ENCODE measurements at places on chromosomes 7 and 10.

- no peak for DNase-seq
Measured at GRCh38 chr7:150948791-150949251, 29.3 kb downstream of the KCNH2 start.

- DNase-seq = no peak
Measured at GRCh38 chr7:28988810-28989209, 30.7 kb upstream of the TRIL start.

GRCh38 chr7:47331179-47331565, 250.7 kb downstream of the TNS3 start:
- no peak for DNase-seq

DNA sequence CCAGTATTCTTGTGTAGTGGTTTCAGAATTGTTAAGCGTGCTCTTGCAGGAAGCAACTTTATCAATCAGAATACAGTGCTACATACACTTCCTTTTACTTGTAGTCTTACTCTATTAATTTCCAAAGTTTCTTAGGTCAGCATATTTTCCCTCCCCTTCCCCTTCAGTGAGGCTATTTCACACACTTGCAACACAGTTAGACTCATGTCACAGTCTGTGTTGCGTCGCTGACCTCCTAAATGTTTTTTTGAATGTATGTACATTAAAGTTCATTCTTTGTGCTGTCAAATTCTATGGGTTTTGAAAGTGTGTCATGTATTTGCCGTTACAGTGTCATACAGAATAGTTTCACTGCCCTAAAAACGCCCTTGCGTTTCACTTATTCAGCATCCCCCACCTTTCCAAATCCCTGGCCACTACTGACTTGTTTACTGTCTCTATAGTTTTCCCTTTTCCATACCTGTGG, 5.4 kb upstream of the HKDC1 start:
- DNase-seq = no peak

DNA sequence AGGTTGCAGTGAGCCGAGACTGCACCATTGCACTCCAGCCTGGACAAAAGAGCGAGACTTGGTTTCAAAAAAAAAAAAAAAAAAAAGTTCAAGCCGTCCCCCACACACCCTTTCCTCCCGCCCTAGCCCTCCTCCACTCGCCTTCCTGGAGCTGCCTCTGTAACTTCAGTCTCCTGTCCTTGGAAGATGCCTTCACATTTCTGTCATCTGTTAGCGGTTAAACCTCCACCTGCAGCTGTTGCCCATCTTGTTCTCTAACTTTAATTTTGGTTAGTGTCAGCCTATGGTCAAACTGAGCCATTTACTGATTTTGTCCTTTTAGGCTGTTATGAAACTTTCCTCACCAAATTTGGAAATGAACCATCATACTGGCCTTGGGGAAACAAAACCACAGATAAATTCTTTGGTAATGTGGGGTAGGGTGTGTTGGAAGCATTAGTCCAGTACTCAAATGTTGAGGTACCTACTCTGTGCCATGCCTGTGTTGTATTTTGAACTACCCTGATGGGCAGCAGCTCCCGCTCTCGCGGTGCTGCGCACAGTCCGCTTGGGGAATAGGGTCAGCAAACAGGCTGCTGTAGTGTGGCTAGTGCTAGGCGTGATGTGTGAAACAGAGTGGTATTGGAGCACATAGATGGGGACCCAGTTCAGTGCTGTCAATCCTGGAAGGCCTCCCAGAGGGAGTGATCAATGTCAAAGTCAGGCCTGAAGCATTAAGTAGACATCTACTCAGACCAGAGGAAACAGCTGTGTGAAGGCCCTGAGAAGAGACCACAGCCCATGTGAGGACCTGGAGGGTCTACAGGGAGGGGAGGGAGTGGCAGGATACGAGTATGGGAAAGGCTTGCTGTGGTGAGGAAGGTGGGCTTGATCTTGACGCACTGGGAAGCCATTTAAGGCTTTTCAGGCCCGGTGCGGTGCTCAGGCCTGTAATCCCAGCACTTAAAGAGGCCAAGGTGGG, 26.9 kb downstream of the SFXN4 start:
- no peak for DNase-seq

GRCh38 chr7:102934701-102935100, 21.9 kb downstream of the LRRC17 start:
- no peak for DNase-seq

DNA sequence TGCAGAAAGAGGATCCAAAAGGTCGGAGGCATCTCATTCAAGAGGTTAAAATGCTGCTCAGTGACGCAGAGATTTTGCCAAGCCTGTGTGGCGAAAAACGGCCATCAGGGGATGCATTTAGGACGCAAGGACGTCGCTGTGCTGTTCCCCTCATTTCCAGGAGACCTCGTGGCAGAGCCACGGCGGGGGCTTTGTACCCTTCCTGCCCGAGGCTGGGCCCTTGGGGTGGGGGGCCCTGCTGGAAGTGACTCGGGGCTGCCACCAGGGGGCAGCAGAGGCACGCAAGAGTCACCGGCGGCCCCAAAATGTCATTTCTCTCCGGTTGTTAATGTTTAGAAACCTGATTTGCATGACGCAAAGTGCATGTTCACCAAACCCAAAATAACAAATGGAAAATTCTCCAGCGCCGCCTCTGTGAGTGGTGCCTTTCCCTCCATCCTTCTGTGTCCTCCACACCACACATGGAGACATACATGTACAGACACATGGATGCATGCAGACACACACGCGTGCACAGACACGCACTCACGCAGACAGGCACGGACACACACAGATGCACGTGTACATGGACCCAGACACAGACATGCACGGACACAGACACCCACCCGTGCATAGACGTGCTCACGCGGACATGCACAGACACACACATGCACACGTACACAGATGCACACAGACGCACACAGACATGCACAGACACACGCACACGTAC, 51.0 kb upstream of the NKX6-2 start:
- DNase-seq = no peak

DNA sequence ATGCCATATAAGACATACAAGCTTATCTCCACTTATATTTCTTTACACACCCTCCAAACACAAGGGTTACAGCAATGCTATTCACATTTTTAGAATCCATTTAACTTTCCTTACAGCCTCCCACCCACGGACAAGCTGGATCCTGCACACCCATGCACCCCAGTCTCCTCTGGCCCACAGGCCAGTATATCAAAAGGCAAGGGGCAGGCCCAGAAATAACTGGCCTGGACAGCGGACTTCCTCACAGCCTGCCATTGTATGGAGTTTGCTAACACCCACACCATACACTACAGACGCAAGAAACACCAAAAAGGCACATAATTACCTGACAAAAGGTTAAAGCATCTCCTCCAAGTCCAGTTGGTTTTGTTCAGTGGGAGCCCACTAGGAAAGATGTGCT, 12.0 kb downstream of the HOXA4 start:
- DNase-seq = no peak

- no peak for DNase-seq
Measured at GRCh38 chr7:13055732-13056368, 368.4 kb downstream of the ARL4A start.

- DNase-seq = no peak
Measured at GRCh38 chr10:115871855-115872254, 401.2 kb downstream of the GFRA1 start.

DNA sequence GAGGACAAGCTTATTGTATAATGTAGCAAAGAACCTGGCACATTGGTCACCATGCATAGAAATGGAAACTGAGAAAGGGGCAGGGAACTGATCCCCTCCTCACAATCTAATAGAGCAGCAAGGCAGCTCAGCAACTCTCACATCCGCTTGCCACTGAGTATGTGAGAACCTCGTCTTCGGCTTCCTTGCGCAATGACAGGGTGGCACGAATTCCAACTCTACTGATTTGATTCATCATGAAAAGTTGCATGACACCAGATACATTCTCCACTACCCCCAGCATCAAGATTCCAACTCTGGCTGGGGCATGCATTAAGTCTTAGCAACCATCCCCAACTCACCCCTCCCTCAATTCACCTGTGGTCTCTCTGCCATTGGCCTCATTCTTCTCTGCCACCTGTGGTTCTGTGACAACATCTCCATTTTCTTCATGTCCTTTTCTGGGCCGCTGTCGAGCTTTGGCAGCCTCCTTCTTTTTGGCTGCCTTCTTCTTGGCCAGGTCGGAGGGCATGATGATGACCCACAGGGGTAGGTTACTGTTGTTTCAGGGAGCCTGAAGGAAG, 976 bp downstream of the ABCF2 start:
- no peak for DNase-seq

- no peak for DNase-seq
Measured at GRCh38 chr7:130352194-130353074, 7.8 kb downstream of the CPA5 start.

DNA sequence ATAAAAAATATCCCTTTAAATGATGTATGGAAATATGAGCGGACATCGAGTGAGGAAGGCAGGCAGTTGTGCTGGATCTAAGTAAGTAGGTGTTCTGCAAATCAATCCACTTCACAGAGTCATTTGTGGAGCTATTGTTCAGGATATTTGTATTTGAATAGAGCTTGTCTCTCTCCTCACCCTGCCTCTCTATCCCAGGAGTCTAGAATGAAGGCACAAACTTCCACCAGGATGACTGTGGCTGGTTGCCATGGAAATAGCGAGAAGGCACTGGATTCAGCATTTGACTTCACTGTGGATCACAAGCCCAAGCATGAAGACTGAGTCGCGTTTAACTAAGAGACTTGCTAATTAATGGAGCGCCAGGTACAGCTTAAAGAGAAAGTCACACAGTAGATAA, 53.2 kb downstream of the NPY start:
- DNase-seq = no peak

GRCh38 chr10:96721207-96721572, 876 bp upstream of the PIK3AP1 start:
- DNase-seq = no peak

DNA sequence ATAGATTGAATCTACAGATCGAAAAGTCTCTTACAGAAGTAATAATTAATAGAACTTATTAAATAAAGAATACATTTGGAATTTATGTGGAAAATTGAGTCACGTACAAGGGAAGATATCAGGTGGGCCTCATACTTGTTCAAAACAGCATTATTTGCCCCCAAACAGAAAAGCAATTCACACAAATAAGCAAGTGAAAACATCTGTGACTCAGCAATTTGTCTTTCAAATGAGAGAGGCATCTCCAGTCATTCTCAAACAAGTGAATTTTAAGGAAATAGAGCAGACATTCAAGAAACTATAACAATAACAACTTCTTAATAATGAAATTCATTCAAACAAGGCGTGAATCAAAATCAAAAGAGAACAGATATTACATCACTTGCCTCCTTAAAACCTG, 50.1 kb downstream of the SEMA3A start:
- DNase-seq = no peak

DNA sequence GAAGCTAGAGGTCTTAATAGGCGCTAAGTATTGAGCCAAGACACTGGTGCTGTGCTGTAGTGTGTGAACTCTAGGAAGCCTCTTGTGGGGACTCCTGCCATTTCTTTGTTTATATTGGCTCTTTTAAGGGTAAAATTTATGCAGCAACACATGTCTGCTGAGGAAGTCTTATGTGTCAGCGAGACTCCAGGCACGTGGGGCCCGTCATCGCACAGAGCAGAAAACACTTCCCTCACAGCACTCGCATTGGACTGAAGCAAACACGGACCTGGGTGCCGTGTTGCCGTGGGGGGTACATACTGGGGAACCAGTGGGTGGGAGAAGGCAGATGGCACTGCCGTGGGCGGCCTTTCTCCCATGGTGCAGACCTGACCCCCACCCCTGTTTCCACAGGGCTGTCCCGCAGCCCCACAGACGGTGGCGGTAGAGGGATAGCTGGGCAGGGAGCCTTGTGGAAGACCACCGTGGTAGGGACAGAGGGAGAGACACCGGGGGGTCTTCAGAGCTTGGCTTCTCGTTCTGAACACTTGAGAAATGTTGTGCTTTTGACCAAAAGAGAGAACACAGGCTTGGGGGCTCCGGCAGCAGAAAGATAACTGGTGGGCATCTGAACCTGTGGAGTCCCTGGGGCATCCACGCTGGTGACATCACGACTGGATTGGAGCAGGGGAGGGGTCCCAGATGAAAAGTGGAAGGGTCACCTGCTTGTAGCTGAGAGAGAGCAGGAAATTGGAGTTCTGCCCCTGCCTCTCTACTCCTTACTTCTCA, 284.7 kb upstream of the SHH start:
- DNase-seq = no peak

DNA sequence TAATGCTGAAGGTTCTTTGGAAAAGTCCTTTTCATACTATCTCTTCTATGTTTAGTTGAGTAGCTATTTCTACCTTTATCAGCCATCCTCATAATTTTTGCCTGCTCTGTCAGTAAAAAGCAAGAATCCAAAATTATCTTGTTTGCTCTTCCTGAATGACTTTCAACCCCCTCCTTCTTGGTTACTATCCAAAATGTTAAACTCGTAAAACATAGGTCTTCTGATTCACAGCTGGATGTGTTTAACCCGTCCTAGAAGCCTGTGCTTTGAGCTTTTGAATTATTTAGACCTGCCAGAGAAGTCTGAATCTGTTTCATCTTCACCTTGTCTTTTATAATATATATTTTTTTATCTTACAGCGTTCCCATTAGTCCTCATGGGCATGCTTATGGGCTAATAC, 136.4 kb upstream of the MDFIC start:
- no peak for DNase-seq

DNA sequence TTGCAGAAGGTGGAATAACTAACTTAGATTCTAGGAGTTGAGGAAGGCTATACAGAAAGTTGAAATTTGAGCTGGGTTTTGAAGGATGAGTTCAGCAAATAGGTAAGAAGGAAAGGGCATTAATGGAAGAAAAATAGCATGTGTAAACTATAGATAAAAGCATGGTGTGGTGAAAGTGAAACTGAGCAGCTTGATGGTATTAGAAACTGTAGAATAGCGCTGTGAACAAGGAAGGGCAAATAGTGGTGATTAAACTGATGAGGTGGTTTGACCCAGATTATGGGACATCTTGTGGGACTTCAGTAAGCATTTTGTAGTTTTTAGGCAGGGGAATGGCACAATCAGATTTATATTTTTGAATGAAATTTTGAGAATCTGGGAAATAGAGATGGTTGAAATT, 90.5 kb downstream of the EXOC6 start:
- no peak for DNase-seq

- no peak for DNase-seq
Measured at GRCh38 chr7:135795846-135796570, 47.4 kb upstream of the FAM180A start.

GRCh38 chr7:120609136-120609753, 248.7 kb downstream of the TSPAN12 start:
- no peak for DNase-seq

DNA sequence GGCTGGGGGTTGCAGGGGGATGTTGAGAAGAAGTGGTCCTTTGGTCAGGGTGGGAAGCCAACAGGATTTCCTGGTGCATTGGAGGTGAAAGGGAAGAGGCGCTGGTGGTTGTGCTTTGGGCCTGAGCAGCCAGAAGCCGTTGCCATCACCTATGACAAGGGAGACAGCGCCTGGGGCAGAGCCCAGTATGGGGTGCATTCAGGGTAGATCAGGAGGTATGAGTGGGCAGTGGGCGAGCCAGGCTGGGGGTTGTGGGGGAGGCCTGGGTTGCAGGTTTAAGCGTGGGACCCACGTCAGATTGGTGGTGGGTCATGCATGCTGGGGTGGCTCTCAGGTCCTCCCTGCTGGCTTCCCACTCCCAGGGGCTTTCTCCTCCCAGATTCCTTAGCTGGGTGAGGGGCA, 6.3 kb upstream of the PILRB start:
- no peak for DNase-seq
